Activated T-helper 1 cell treated with Interleukin-2 at 50 U/mL for 16 hours (primary cell): ENCODE measurements at places on chromosomes 16 and 17.
A peak's percentile ranks its signal among the peaks of the same experiment; 100 is the strongest.

DNA sequence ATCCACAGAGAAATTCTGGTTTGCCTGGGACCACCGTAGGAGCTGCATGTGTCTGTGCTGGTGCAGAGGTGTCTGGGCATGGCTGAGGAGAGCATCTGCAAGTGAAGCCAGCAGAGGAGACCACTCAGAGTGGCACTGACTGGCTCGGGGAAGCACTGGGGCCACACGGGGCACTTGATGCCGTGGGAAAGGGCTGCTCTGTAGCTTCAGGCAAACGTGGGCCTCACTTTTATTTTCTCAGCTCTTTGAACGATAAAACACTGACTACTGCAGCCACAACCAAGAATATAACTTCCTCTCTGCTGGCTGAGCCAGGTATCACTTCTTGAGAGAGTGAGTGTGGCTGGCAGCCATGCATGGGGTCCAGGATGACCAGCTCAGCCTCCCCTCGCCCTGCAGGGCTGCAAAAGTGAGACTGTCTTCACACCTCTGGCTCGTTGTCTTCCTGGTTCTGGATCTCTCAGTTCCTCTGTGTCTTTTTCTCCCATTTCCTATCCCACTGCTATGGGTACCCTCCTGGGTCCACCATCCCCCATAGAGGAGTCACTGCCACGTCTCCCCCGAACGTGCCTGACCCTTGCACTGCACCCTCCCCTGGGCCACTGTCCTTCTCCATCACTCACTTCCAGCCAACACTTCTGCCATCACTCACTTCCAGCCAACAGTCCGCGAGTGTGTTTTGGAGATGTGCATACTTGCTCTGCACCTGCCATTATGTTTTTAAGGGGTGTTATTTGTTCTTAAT is 201.4 kb upstream of the CHMP6 start:
- DNase-seq = no peak

DNA sequence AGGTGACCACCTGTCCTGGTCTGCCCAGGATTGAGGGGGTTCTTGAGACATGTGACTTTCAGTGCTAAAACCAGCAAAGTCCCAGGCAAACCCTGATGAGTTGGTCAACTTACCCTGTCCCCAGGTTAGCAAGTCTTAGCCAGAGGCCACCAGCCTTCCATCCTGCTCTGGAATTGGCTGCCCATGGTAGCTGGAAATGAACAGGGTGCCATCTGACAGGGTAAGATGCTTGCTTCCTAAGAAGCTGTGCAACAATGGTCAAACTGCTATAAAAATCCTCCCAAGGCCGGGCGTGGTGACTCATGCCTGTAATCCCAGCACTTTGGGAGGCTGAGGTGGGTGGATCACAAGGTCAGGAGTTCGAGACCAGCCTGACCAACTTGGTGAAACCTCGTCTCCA is 22.8 kb upstream of the MTMR4 start:
- DNase-seq = no peak

GRCh38 chr16:49378238-49378637 is 4.6 kb downstream of the C16orf78 start:
- no peak for DNase-seq

DNA sequence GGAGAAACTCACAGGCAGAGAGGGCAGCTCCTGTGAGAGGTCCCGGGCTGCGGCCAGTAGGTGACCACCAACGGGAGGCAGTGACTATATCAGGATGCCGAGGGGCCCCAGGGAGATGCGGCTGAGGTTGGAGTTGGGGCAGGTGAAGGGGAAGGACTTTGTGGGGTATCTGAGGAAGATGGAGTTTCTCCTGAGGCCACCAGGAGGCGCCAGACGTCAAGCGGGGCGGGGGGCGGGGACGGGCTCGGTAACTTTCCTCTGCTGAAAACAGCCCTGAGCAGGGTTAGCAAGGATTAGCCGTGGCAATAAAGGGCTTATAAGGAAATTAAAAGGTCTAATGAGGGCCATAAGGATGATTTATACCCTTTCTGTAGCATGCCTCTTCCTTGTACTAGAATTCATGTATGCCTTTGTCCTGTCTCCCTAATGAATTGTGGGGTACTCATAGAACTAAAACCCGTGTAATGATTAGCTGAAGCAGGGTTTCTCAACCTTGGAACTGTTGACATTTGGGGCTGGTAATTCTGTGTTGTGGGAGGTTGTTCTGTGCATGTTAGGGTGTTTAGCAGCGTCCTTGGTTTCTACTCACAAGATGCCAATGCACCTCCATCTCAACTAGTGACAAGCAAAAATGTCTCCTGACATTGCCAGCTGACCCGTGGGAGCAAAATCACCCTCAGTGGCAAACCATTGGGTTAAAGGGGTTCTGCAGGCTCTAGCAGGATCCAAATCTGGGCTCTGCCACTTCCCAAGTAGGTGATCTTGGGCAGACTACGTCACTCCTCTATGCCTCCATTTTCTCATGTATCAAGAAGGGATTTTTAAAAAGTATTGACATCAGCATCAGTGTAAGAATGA is 74.8 kb upstream of the GRIN2A start:
- DNase-seq = peak; percentile 10

DNA sequence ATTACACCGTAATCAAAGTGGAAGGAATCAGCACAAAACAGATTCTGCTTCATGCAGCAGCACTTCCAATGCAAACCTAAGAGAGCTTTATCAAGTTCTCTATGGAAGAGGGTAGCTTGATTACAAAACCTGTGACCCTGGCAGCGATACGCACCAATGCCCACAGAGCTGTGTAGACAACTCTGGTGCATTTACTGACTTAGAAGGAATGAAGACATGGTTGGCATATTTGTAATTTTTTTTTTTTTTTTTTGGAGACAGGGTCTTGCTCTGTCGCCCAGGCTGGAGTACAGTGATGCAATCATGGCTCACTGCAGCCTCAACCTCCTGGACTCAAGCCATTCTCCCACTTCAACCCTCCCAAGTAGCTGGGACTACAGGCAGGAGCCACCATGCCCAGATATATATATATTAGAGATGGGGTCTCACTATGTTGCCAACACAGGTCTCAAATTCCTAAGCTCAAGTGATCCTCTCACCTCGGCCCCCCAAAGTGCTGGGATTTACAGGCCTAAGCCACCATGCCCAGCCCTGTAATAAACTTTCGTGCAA is 49.4 kb downstream of the XPO6 start:
- no peak for DNase-seq

GRCh38 chr17:50805486-50805885 is 29.9 kb upstream of the WFIKKN2 start:
- no peak for DNase-seq

- no peak for DNase-seq
Measured at GRCh38 chr16:29883987-29884386, 15.4 kb downstream of the SEZ6L2 start.

GRCh38 chr17:82418001-82418986 is at the start of the genes HEXD and OGFOD3:
Gene HEXD (plus strand): TSS chr17:82418347. CDS start chr17:82419800, 1,453 bp downstream.
Gene OGFOD3 (minus strand): TSS chr17:82418586. CDS start chr17:82418485, 101 bp downstream.
- peak; percentile 81 for DNase-seq
